NCI-H2107 (cell line): ENCODE measurements at places on chromosomes 4 and X.

- no peak for DNase-seq
Observed at GRCh38 chrX:77014377-77015372, 432.5 kb upstream of the FGF16 start.

DNA sequence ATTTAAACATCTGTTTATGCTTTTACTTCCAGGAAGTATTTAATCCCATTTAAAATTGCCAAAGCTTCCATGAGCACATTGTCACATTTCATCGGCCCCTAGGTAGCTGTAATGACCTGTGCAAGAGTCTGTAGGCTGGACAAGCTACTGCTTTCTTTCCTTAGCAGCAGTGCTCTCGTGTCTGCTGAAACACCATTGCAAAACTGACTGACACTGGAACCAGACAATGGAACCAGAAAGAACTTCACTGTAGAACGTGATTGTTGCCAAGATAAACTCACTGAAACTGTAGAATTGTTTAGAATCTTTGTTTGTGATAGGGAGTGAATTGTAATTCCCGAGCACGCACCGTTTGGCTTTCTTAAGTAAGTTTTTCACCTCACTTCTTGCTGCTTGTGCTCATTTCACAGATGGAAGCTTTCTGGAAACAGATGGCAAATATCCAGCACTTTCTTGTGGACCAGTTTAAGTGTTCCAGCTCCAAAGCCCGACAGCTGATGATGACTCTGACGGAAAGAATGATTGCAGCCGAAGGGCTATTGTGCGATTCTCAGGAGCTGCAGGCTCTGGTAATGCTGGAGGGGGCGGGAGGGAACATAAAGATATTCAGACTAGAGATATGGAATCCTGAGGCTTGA lies 36.9 kb downstream of the EVC start:
- DNase-seq: no peak

- DNase-seq: no peak
Observed at GRCh38 chr4:105106426-105106825, 40.2 kb upstream of the TET2 start.

GRCh38 chrX:128884430-128884829 lies 638.9 kb downstream of the SMARCA1 start:
- no peak for DNase-seq

DNA sequence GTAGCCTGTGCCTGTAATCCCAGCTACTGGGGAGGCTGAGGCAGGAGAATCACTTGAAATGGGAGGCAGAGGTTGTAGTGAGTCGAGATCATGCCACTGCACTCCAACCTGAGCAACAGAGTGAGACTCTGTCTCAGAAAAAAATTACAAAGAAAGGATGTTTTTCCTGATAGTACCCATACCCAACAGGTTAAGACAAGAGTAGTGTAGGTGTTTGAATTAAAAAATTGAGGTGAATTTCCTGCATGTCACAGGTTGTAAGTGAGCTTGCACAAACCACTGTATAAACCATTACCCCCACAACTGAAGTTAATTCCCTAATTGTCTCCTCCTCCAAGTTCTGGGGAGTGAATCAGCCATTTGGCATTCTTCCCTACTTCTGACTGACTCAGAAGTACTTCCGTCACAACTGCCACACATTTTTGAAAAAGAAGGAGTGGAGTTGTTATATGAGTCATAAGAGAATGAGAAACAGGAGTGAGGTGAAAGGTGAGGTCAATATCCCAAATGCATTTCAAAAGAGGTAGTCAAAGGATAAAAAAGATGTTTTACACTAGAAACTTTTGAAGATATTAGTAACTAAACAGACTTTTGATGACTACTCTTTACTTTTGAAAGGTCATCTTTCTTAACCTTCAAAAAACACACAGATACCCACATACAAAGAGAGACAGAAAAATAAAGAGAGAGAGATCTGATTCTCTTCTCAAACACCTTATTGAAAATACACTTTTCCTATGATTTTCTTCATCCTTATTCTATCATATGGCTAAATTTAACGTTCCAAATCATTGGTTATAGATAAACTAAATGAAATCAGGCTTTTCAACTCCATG lies 134.5 kb downstream of the BTC start:
- no peak for DNase-seq

DNA sequence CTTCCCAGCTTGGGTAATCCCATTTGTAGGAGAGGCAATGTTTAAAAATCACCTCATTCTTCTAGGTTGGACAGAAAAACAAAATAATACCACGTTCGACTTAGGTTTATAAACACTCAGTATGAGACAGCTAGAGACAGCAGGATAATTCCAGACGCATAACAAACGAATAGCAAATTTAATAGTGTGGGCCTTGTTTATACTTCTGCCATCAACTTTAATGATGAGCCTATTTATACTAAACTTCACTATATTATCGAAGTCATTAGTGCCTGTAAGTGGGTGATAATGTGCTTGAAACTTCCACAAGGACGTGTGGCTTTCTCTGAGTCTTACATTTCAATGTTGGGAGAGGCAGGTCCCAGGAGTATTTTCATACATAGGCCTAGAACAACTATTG lies 255.7 kb upstream of the PPARGC1A start:
- DNase-seq: no peak

DNA sequence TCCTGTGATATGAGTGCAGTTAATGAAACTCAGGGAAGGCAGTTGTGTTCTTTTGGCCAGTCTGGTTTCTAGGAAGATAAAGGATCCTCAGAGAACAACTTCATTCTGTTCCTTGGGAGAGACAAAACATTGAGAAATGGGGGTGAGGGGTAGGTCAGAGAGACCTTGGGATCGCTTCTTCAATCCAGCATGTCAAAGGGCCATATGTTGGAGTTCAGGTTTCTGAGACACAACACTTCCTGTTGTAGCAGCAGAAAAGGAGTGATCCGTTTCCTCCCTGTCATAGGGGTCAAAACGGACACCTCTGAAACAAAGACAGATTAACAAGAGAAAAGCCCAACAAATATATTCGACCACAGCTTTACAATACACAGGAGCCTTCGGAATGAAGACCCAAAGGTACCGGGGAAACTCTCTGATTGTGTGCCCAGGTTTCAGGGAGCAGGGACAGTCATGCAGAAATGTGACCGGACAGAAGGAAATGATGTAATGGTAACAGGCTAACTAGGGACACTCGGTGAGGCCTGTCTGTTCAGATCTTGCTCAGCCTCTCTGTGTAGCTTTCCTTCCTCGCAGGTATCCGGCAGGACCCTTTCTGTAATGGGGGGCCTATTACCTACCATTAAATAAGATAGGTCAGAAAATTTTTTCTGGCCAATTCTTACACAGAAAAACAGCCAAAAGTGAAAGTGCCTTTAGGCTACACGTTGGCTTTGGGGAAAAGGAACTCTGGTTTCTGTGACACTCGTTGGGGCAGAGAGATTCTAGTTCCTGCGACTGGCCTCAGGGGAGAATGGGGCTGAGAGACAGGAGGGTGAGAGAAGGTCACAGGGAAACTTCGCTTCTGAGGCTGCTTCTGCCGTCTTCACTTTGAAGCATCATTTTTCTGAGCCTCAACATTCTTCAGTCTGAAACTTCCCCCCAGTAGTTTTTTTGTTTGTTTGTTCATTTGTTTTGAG lies 103.3 kb upstream of the TLR3 start:
- no peak for DNase-seq

- no peak for DNase-seq
Observed at GRCh38 chrX:128807367-128807766, 715.9 kb downstream of the SMARCA1 start.

DNA sequence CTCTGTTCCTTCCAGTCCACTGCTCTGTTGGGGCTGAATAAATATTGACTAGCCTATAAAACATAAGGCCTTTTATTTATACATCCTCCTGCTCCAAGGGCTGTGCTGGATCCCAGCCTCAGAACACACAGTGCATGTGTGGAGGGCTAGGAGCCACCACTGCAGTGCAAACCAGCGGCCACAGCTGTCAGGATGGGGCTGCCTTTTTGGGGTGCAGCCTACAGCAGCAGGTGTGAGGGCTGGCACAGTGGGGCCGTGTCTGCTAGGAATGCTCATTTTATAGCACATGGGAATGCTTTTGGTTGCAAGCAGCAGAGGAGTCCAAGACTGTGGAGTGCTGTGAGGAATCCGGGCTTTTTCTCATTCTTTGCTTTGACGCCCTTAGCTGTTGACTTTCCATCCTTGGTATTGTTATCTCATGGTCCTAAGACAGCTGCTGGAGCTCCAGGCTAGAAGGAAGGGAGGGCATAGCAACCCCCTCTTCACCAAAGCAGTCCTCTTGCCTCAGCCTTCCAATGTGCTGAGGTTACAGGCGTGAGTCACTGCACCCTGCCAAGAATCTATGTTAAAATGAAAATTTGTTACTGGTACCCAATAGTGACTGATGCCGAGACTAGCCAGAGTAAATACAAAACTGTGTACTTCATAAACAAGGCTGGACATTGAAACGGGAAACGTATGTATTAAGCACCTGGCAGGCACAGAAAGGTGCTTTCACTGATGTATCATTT lies 334.3 kb upstream of the GATB start:
- no peak for DNase-seq

GRCh38 chrX:112085149-112085548 lies 2.6 kb upstream of the TRPC5 start:
- no peak for DNase-seq

- no peak for DNase-seq
Observed at GRCh38 chr4:38889143-38889542, 21.5 kb downstream of the FAM114A1 start.

DNA sequence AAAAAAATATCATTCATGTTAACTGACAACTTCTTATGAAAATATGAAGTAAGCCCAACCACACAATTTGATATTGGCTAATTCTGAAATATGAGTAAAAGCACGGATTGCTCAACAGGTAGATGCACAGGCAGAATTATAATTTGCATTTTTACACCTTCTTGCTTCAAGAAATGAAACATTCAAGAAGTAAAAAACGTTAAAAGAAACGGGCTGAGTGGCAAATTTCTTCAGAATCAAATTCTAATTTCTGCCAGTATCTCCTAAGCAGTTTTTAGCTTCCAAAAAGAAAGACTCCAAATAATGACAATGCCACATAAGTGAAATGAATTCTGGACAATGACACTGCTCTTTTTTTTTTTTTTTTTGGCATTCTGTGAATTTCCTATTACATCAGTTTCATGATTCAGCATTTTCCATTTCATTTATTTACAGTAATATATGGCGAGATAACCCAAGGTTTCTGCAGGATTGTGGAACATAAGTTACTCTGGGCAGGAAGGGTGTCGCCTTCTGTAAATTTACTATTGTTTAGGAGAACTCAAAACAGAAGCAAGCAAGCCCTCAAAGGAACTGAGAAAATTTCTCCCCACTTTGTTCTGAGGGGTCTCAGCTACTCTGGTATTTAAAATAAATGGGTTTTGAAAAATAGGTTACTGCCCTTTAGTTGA lies 1.4 kb downstream of the SEL1L3 start:
- DNase-seq: no peak

- DNase-seq: no peak
Observed at GRCh38 chr4:152559641-152560040, 23.7 kb upstream of the FBXW7 start.
